ENCODE measurements at places on chromosomes 12 and 14.

DNA sequence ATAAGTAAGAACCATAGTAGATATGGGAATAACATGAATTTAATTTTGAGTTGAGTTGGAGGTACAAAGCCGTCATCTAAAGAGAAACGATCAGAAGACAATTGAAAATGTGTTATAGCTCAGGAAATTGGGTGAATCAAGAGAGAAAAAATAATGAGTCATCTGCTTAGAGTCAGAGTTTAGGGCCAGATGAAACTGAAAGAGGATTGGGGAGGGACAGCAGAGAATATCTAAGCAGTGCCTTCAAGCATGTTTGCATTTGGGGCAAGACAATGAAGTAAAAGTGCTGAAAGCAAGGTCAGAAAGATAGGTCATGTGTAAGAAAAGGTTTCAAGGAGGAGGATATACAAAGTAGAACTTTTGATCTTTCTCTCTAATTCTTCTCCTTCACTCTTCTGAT lies 49.4 kb downstream of the SLC15A5 start:
- DNase-seq, result no peak

DNA sequence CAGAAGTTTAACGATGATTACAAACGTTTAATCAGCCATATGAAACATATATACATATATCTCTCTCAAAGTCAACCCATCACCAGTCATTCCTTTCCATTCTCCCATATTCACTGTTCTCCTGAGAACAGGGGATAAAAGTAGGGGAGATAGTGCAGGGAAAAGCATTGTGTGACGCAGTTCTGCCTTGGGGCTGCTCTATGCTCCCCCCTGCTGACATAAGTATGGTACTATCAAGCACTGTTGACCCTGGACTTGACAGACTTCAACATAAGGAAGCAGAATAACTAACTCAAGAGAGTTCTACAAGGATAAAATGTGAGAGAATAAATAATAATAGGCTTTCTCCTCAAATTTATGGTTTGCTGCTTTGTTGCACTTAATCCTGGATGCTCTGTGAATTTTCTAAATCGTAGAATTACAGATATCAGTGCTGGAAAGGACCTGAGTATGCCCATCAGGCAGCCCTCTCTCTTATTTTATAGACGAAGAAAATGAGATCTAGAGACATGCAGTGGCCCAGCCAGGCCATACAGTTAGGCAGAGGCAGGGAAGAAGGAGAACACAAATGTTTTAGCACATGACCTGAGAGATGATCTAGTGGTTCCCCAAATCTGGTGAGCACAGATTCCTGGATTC lies 87.2 kb downstream of the SCN8A start:
- no peak for DNase-seq

- DNase-seq, result no peak
Observed at GRCh38 chr14:56173365-56173922, 55.2 kb downstream of the PELI2 start.

- no peak for DNase-seq
Observed at GRCh38 chr14:57277062-57277461, 8.3 kb downstream of the AP5M1 start.

DNA sequence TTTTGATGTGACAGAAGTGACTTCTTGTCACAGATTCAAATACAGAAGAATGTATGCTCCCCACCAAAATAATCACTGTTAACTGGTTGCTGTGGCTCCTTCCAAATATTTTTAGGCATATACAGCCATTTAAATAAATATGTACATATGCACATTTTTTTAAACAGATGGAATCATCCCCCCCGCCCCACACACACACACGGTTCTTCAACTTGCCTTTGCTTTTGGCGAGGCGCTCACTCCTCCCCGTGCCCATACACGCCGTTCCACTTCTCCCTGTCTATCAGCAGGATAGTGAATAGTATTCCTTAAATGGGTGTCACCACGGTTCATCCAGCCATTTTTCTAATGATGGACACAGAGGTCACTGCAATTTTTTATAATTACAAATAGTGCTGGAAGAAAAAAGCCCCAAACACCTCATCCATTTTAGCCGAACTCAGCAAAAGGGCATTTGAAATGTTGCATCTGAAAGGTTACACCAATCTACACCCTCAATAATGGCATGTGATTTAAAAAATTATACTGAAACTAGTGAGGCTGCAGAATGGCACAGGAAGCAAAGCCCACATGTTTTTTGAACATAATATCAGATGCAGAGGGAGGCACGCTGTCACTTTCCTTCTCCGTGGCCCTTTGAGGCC lies 39.2 kb upstream of the MEG3 start:
- no peak for DNase-seq

- no peak for DNase-seq
Observed at GRCh38 chr12:57735952-57736740, 2.4 kb downstream of the AGAP2 start.

DNA sequence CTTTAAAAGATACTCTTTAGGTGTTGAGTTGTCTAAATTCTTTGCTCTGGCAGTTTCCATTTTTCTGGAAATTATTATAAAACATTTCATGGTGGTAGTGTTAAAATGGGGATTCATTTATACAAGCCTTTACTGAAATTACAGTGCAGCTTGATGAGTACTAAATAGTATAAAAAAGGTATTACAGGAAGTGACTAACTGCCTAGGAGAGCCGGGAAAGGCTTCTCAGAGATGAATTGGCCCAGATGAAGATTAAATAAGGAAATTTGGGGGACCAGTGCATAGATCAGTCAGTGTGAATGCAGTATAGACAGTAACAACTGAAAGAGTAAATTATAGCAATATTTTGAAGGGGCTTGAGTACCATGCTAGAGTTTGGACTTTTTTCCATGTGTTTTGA lies 7.5 kb downstream of the PSMA6 start:
- DNase-seq, result no peak

DNA sequence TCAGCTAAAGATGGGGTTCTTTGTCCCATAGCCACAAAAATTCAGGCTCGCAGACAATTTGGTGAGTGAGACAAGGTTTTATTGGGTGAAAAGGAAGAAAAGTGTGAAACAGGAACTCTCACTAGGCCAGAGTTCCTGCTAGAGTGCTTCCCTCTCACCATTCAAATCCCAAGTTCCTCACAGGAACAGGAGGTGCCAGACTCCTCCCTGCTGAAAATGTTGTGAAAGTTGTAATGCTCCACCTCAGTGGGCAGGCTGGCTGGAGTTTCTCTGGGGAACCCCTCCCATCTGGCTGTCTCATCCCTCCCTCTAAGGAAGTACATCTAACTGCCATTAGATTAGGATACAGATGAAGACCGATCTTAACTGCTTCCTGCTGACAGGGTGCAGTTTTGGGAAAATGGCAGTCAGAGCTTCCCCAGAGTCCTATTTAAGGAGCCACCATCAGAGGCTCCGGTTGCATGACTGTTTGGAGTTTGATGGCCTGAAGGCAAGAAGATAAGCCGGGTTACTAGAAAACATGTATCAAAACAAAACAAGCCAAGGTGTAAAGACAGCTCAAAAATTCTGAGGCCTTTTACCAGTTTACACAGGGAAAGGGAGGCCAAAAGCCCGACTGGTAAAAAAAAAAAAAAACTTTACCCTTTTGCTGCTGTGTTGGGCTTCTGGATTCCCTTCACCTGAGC lies 127.6 kb downstream of the FSCB start:
- no peak for DNase-seq

DNA sequence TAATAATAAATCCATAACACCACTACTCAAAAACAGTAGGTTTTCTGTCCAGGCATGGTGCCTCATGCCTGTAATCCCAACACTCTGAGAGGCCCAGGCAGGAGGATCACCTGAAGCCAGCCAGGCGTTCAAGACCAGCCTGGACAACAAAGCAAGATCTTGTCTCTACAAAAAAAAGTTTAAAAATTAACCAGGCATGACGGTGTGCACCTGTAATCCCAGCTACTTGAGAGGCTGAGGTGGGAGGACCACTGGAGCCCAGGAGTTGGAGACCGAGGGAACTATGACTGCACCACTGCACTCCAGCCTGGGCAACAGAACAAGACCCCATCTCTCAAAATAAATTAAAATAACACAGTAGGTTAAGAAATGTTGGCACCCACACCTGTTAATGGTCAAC lies 44.5 kb upstream of the AP4S1 start:
- no peak for DNase-seq

- no peak for DNase-seq
Observed at GRCh38 chr14:105074601-105075053, 9.4 kb upstream of the GPR132 start.

DNA sequence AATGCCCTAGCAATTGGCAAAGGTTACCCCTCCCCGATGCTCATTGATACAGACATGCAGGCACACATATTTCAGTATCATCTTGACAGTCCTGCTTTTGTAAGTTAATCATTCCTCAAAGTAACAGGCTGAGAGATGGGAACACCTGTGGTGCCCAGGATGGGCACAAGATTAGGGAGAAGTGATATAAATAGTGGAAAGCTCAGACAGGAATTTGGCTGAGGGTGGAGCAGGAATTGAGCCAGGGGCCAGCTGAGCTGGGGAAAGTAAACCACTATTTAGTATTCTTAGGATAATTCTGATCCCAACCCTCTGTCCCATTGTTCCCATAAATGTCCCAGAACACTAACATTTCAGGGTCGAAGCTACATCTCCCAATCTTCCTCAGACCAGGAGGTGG lies 38.3 kb downstream of the DAO start:
- DNase-seq, result no peak

DNA sequence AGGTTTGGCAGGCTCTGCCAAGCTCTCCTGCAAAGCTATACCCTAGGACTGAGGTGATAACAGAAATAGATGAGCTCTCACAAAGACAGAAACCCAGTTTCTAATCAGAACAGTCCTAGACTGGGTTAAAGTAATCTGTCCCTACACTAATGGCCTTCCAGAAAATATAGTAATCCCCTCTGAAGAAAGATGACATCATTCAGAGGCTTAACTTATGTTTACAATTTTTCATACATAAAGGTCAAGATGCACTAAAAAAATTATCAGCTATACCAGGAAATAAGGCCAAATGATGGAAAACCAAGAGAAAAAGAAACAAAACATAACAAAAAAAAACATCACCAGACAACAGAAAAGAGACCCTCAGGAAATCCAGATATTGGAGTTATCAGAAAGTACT lies 4.9 kb upstream of the WASHC4 start:
- no peak for DNase-seq

- DNase-seq, result no peak
Observed at GRCh38 chr14:74302152-74302628, 544 bp downstream of the ABCD4 start.

GRCh38 chr12:89893972-89894706 lies 185.5 kb upstream of the ATP2B1 start:
- DNase-seq, result no peak

DNA sequence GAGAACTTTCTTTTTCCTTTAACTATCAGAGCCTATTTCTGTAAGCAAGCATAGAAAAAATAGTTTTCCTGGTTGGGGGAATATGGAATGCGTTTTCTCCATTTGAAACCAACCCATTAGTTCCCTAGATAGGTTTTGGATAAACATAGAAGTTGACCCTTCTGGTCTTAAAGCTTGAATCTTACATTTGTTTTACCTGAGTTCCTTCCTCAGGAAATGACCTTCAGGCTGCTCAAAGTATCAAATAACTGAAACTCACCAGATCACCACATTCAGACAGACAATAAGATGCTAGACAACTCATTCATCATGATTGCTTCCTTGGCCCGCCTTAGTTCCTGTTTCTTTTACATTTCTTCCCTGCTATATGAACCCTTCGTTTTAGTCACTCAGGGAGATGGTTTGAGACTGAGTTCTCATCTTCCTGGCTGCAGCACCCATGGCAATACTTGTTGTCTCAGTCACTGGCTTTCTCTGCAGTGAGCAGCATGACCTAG lies 52.2 kb downstream of the LRP6 start:
- no peak for DNase-seq

DNA sequence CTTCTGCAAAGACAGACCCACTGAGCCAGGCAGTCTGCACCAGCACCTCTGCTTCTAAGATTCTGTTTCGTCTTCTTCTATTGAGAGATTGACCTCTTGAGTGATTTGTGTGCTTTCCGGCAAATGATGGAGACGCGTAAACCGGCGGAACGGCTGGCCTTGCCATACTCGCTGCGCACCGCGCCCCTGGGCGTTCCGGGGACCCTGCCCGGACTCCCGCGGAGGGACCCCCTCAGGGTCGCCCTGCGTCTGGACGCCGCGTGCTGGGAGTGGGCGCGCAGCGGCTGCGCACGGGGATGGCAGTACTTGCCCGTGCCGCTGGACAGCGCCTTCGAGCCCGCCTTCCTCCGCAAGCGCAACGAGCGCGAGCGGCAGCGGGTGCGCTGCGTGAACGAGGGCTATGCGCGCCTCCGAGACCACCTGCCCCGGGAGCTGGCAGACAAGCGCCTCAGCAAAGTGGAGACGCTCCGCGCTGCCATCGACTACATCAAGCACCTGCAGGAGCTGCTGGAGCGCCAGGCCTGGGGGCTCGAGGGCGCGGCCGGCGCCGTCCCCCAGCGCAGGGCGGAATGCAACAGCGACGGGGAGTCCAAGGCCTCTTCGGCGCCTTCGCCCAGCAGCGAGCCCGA lies 703 bp downstream of the ASCL4 start:
- DNase-seq, result no peak

GRCh38 chr12:102438047-102438826 lies 42.1 kb downstream of the IGF1 start:
- no peak for DNase-seq

- no peak for DNase-seq
Observed at GRCh38 chr14:61640158-61641136, 54.9 kb upstream of the HIF1A start.

GRCh38 chr12:108580531-108580930 lies 17.4 kb downstream of the TMEM119 start:
- no peak for DNase-seq

- no peak for DNase-seq
Observed at GRCh38 chr12:12068751-12069150, 2.0 kb upstream of the BCL2L14 start.

GRCh38 chr14:67962215-67962644 lies 142.7 kb downstream of the RAD51B start:
- no peak for DNase-seq

DNA sequence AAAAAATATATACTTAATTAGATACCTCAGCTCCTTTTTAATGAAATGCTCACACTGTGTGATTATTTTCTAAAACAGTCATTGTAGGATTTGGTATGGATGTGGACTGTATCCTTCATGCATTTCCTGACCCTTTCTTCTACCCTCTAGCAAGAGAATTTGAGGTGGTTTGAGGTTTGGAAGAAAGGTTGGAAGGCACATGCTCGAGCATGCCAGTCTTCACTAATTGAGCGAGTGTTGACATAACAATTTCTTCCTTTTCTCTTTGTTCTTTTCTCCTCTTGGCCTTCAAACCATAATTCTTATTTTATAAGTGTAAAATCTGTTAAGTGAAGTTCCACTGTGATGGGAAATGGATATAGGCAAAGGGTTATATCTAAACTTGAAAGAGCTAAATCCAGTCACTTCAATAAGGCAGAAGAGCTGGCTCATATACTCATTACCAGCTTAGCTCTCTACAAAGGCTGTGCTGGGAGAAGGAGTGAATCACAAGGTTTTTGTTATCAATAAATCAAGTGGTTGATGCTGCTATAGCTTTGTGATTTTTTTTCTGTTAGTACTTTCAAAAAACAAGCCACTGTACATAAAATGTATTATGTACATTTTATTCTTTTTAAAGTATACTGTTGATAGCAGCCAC lies 16.2 kb upstream of the PTHLH start:
- DNase-seq, result no peak

Measured in activated T-cell treated with anti-CD3 and anti-CD28 coated beads for 24 hours (primary cell).